ENCODE measurements at places on chromosomes 11 and 22. TPM values are rescaled to one million over a fixed set of nuclear protein-coding genes. Genes with fewer than 3 reads are reported as not detected.

F2 gene
- polyA plus RNA-seq = not detected

SLC22A25 gene
- not detected for polyA plus RNA-seq

SCO2 gene
- polyA plus RNA-seq = 0.78 TPM

OR52E8 gene
- not detected for polyA plus RNA-seq

All from BJ (cell line).